Activated CD8-positive, alpha-beta memory T cell treated with anti-CD3 and anti-CD28 coated beads, Interleukin-2, amount 10 ng/mL, durations not matched to agents 7 days and 5 days (primary cell): ENCODE measurements at places on chromosomes 5 and 9.
A peak's percentile ranks its signal among the peaks of the same experiment; 100 is the strongest.

GRCh38 chr5:52837591-52838001 lies 49.9 kb downstream of the ITGA1 start:
- no peak overlapping the region for H3K4me3 ChIP-seq
- H3K27me3 ChIP-seq: no peaks in the 10 kb centered on the region
- peaks cover 6% of the 10 kb centered on the region for H3K36me3 ChIP-seq

- DNase-seq: peak; percentile 65
- H3K4me3 ChIP-seq: peak overlapping the region; percentile 87
- H3K36me3 ChIP-seq: peaks cover 28% of the 10 kb centered on the region
- H3K27me3 ChIP-seq: peaks cover 6% of the 10 kb centered on the region
- peak overlapping the region; percentile 82 for H3K27ac ChIP-seq
- H3K4me1 ChIP-seq: peaks cover 42% of the 10 kb centered on the region
Measured at GRCh38 chr9:6413365-6414246, 607 bp downstream of the UHRF2 start.

- no peak overlapping the region for H3K27ac ChIP-seq
- H3K36me3 ChIP-seq: no peaks in the 10 kb centered on the region
- peaks cover 14% of the 10 kb centered on the region for H3K27me3 ChIP-seq
- DNase-seq: peak; percentile 22
Measured at GRCh38 chr9:114060711-114061110, 17.4 kb downstream of the AMBP start.

DNA sequence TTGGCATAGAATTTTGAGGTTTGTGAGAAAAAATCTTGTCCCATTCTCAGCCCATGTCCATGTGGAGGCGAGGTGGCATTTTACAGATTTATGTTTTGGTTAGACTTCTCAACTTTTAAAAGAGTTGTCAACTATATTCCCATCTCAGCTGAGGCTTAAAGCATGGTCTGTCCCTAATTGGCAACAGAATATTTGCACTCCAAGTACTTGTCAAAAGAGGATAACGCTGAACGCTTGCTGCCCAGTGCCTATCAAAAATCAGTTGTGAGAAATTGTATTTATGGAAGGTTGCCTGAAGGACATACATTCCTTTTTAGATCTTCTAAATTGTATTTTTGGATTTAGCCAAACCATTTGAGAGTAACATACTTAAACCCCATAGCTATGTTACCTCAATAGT lies 202.0 kb downstream of the SLF1 start:
- H3K4me1 ChIP-seq: no peaks in the 10 kb centered on the region
- H3K36me3 ChIP-seq: no peaks in the 10 kb centered on the region
- no peak overlapping the region for H3K27ac ChIP-seq
- no peak overlapping the region for H3K4me3 ChIP-seq
- H3K27me3 ChIP-seq: peaks cover 21% of the 10 kb centered on the region

DNA sequence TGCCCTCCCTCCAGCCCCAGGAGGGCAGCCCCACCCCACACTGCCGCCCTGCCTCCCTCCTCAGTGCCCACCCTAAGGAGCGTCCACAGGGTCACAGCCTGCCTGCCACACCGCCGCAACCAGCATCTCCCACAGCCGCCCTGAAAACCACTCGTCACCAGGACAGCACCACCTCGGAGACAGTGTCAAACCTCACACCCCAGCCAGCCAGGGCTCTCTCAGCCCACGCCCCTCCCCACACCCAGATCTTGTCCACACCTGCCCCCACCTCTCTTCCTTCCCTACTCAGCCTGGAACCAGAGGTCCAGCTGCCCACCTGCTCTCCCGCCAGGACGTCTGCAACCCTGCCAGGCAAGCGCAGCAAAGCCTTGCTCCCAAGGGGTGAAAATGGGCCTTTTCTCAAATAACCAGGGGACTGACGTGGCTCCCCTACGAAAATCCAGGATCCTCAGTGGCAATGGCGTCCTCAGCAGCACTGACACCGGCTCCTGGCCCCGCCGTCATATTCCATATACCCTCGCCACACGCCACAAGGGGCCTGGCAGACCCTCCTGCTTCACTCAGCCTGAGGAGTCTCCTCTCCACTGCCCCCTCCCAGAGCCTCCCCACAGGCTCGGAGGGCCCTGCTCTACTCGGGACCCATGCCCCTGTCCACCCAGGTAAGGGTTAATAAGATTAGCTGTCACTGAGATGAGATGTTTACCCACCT lies 71.0 kb upstream of the ADAMTS2 start:
- no peaks in the 10 kb centered on the region for H3K4me1 ChIP-seq
- H3K36me3 ChIP-seq: no peaks in the 10 kb centered on the region
- peak; percentile 32 for DNase-seq

- no peak overlapping the region for H3K27ac ChIP-seq
- H3K27me3 ChIP-seq: no peaks in the 10 kb centered on the region
- no peak for DNase-seq
- H3K4me1 ChIP-seq: no peaks in the 10 kb centered on the region
- H3K36me3 ChIP-seq: no peaks in the 10 kb centered on the region
- no peak overlapping the region for H3K4me3 ChIP-seq
Measured at GRCh38 chr9:12760758-12761157, 14.1 kb upstream of the LURAP1L start.
